Activated CD8-positive, alpha-beta memory T cell treated with anti-CD3 and anti-CD28 coated beads for 1 hour (primary cell): ENCODE measurements at places on chromosomes 3 and 15.

DNA sequence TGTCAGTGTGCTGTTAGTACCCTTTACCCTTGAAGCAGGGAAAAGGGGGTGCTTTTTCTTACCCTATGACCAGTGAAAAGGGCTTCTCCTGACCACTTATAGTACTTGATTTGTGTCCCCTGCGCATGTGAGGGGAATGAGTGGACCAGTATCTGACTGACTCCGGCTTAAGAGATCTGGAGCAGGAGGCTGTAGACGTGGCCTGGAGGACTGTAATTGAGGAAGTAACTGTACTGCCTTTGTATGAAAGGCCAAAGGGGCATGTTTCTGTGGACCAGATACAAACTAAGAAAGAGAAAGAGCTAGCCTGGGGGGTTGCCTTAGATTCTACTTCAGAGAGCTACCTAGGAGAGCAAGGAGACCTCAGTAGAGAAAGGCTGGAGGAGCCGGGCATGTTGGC, 89.9 kb upstream of the TBL1XR1 start:
- DNase-seq = no peak

- no peak for DNase-seq
Observed at GRCh38 chr15:100222349-100222715, 119.4 kb downstream of the ADAMTS17 start.

GRCh38 chr15:40137303-40138200, 23.3 kb upstream of the BUB1B start:
- DNase-seq = no peak

DNA sequence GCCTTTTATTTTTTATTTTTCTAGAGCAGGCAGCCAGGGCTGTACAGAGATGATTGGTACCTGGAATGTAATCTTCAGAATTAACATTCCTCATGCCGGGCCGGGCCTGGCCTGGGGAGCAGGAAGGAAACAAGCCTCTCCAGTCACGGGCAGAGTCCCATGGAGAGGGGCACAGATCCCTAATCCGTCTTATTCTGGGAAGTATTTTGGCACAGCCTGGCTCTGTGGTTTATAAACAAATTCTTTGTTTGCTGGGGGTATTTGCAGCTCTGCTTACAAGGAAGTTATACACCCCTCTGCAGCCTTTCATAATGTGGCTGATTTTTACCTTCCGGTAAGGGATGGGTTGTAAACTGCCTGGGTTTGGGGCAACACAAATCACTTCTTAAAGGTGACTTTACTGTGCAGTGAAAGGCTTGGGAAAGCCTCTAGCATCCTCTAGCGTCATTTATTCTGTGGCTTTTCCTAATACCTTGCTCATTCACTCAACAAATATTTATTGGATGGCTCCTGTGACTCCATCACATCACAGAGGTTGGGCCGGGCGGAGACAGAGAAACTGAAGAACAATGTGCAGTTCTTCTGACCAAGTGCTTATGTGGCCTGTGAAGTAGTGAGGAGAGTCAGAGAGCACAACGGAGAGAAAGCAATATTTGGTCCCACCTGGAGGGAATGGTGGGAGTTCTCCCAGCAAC, 2.7 kb downstream of the SLC6A20 start:
- no peak for DNase-seq

GRCh38 chr3:29585368-29585767, 304.5 kb downstream of the RBMS3 start:
- no peak for DNase-seq

DNA sequence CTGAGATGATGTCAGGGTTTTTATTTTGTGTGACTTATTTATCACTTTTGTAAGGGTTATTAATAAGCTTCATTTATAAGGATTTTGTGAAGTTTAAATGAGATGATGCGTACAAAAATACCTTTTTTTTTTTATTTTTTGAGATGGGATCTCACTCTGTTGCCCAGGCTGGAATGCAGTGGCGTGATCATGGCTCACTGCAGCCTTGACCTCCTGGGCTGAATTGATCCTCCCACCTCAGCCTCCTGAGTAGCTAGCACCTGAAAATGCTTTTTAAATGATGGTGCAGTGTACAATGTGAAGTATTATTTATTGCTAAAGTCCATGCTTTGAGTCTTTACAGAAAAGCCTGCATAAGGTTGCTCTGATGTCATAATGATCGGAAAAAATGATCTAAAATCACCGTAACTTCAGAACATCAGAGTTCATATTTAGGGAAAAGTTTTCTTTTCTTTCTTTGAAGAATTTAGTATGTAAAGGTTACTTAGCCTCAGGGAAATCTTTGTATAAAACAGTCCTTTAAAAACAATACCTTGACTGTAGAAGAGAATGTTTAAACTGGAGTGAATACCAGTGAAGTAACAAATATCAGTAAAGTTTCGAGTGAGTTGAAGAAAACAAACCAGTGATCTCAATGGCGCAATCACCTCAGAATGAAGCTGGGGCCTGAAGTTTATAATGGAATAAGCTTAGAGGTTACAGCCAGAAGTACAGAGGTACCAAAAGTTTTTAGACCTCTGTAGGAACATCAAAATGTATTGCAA, 29.7 kb downstream of the TCF12 start:
- no peak for DNase-seq

DNA sequence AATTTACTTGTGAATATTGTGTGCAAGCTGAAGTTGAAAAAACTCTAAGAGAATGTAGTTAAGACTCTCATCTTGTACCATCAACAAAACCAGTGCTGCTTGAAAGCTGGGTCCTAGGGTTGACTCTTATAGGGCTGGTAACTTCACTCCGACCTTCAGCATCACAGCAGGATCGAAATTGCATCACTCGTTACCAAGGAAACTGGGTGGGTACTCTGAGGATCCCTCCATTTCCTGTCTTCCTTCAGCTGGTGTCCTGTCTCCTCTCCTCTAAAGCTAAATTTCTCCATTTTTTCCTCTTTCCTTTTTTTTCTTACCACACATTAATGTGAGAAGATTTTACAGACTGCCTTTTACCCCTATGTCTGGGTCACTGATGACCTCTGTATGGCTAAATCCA, 3.0 kb upstream of the APH1B start:
- DNase-seq = no peak

DNA sequence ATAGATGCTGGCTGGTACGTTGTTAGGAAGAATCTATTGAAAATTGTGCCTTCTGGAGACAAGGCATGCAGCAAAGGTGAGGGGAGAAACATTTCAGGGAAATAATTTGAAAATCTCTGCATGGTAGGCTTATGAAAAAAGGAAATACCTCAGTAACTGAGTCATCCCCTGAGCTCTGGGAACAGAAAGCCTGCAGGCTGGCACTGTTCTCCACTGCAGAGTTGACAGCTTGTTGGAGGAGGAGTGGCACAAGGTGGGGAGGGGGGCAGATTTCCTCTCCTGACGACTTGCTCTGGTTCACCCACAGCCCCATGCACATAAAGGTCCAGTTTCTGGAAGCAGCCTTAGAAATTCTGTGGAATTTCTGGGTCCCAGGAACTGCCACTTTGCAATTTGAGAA, 179.4 kb downstream of the ABHD5 start:
- DNase-seq = no peak

GRCh38 chr3:164465172-164465571, 613.1 kb downstream of the SI start:
- no peak for DNase-seq

- DNase-seq = no peak
Observed at GRCh38 chr3:100810671-100811070, 101.4 kb downstream of the TFG start.

DNA sequence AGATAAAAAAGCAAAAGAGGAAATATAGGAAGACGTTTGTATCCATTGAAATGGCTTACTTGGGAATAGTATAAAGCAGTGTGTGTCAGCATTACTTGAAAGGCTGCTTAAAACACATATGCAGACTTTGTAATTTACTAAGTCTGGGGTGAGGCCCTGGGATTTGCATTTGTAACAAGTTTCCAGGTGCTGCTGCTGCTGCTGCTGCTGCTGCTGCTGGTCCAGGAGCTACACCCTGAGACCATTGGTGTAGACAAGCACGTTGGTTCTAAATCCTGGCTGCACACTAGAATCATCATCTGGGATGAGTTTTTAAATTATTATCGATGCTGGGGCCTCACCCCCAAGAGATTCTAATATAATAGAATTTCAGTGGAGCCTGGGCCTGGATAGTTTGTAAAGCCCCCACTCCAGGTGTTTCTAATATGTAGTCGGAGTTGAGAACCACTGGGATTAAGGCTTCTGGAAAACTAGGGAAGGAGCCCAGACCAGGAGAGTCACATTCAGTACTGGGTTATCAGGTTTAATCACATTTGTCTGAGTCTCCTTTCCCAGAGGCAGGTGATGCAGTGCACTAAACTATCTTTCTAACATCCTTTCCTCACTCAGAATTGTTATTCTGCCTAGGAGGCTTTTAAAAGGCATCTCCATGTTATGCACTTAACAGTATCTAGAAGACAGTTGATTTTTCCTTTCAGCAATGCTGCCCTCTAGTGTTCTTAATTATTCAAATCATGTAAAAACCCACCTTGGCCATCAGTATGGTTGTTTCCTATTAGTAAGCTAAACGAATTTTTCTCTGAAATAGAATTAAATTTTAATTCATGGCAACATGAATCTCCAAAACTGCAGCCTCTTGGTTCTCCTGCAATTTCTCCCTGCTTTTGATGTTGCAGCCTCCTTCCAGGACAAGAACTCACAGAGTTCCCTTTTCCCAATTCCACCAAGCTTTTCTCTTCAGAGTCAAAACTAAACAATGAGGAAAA, 45.4 kb downstream of the SSR3 start:
- DNase-seq = no peak

- no peak for DNase-seq
Observed at GRCh38 chr15:66757521-66757920, 55.5 kb downstream of the SMAD6 start.

DNA sequence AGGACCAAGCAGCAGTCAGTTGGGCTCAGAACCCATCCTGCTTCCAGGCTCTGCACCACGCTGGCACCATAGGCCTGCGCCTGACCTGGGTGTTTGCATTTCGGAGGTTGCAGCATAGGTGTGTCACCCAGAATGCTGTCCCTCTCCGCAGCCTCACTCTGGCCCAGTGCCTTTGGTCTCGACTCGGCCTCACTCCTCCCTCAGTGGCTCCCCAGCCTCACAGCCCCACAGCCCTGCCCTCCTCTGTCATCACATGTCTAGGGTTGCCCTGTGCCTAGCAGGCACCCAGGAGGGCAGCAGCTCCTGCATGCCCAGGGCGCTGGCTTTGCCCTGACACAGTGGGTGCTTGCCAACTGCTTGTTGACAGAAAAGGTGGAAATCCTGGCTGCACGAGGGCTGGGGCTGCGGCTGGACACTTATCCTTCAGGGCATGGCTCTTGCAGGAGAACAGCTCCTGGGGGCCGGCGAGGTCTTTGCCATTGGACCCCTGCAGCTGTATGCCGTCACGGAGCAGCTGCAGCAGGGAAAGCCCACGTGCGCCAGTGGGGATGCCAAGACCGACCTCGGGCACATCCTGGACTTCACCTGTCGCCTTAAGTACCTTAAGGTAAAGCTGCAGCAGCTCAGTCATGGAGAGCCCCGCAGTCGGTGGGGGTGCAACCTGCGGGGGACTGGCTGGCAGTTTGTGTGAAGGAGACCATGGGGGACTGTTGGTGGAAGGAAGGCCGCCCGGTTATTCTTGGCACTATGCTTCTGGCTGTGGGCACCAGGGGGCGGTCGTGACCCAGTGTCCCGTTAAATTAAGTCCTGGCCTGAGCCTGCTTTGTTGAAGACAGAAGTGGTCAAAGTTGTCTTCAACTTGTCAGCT, 16.2 kb downstream of the NISCH start:
- no peak for DNase-seq
